Activated CD4-positive, alpha-beta T cell treated with anti-CD3 and anti-CD28 coated beads for 36 hours (primary cell): ENCODE measurements at places on chromosomes 6 and 20. TPM values are rescaled to one million over a fixed set of nuclear protein-coding genes. Genes with fewer than 3 reads are reported as not detected.

The SLC32A1 gene
- total RNA-seq = not detected

DNA sequence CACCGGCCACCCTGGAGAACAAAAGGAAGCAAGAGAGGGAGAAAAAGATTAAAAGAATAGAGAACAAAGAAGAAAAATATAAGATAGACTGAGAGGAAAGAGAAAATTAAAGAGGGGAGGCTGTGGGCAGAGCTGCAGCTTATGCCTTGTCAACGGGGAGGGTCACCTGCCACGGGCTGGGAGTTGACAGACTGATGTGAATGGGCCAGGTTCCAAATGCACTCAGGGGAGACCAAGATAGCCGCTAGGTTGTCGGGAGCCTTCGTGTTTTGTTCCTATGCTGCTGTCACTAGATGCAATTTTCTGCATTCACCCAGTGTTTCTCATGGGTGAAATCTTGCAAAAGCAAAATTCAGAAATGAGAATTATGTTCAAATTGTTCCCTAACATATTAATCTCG lies 119.6 kb upstream of the MTHFD1L start:
- DNase-seq = no peak

The THEMIS gene
- total RNA-seq = 24.5 TPM

The NAA20 gene
- total RNA-seq = 58.6 TPM

GRCh38 chr6:159639721-159640120 lies 53.3 kb downstream of the SOD2 start:
- no peak for DNase-seq

DNA sequence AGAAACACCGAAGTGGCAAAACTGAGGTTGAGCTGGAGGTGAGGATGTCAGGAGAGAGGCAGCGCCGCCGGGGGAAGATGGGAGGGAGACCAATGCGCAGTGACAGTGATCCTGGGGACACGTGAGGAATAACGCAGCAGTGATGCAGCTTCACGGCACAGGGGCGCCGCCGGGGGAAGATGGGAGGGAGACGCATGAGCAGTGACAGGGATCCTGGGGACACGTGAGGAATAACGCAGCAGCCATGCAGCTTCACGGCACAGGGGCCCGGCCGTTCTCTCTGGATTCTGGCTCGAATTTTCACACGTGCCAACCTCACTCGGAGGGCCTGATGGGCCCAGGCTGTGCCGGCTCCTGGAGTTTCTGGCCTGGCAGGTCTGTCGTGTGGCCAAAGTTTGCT lies 94.7 kb downstream of the SMOC2 start:
- DNase-seq = no peak

DNA sequence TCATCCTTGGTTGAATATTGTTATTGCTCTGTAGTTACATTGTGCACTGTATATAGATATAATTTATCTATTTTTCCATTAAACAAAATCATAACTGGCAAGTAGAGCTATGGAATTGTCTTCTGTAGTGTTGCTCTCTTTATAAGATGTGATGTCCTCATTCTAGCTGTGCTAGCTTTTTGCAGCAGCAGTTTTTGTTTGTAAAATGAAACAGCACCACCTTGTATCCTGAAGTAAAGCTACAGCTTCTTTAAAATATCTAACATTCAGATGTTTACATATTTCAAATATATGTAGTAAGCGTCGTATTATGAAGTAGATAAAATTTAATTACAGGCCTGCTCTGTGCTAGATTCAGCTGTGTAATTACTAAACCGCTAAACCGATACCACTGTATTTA lies 328.8 kb upstream of the MANEA start:
- DNase-seq = no peak

GRCh38 chr20:18090044-18090443 lies 32.3 kb upstream of the OVOL2 start:
- no peak for DNase-seq

DNA sequence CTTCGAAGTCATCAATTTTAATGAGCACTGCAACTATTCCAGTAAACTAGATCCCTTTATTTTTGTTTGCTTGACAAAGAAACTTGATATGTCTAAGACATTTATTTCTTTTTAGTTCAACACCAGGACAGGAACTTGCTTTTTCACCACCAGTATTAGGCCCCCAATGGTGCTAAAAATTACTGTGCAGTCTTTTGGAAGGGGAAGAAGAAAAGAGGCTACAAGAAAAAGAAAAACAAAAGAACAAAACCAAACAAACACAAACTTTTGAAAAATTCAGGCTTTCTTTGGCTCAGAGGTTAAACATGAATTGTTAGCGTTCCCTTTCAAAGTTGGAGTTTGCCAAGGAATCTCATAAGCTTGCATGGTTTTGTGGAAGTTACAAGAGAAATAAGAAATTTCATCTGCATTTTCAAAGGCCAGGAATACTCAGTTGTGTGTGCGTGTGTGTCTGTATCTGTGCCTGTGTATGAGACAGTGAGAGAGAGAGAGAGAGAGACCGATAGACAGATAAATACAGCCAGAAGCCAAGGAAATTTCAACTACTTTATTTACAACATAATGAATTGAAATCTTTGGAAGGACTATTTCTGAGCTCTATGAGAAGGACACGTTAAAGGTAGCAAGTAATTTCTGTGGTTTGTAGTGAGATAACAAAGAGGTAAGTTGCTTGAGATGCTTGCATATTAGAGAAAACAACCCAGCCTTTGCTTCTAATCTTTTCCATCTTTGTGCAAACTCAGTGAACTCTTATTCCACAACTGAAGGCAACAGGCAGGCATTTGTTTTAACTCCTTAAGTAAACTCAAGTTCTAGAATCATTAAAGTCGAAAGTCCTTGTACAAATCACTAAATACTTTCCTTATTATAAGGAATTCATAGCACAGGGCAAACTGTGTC lies 171.0 kb upstream of the CITED2 start:
- no peak for DNase-seq

DNA sequence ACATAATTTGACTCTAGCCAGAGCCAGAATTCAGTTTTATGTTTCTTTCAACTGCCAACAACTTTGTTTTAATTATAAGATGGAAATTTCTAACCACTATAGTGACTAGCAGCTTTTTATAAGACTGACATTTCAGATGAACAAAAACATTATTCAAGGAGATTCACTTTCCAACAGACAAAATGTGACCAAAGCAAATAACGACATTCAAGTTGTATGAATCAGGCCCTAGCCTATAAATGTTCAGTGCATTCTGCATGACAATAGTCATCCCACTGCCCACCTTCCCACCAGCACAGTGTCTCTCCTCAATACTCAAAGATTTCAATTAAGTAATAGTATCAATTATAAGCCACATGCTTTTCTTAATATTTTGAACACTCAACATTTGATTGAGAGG lies 200.7 kb downstream of the KHDC1L start:
- DNase-seq = no peak

The ADAM33 gene
- total RNA-seq = not detected

The TTBK1 gene
- total RNA-seq = 0.40 TPM

The EDEM2 gene
- total RNA-seq = 18.2 TPM

- no peak for DNase-seq
Measured at GRCh38 chr6:89564752-89565427, 73.7 kb downstream of the LYRM2 start.

DNA sequence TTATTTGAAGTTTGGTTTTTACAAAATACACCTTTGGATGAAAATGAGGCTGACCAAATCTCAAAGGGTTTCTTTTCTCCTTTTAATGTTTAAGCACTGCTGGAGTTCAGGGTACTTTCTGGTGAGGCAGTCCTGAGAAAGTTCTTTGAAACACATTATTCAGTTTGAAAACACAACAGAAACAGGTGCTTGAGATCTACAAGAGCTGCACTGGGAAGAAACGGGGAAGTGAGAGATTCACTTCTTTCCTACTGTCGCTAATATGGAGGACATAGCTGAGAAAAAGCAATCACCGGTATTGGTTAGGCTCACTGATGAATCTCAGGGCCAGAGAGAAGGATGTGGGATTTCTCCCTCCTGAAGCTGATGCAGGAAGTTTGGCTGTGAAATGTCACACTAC lies 22.9 kb upstream of the TMEM170B start:
- DNase-seq = no peak

DNA sequence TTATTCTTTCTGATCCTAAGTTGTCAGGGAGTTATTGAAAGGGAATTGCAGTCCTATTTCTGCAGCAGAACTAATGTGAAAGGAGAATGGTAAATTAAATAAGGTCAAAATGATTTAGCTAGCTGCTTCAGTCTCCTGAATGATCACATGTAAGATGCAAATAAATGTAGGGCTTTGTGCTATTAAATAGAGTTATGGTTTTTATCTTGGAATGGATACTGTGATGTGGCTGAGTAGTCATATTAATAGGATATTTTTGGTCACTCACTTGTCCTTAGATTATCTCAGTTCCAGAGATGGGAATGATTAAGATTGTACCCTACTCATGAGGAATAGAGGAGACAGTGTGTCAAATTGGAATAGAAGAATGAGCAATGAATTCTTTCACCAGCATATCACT lies 129.6 kb downstream of the PLCB4 start:
- no peak for DNase-seq

- DNase-seq = no peak
Measured at GRCh38 chr6:91711518-91711917, 1124.6 kb upstream of the MAP3K7 start.

DNA sequence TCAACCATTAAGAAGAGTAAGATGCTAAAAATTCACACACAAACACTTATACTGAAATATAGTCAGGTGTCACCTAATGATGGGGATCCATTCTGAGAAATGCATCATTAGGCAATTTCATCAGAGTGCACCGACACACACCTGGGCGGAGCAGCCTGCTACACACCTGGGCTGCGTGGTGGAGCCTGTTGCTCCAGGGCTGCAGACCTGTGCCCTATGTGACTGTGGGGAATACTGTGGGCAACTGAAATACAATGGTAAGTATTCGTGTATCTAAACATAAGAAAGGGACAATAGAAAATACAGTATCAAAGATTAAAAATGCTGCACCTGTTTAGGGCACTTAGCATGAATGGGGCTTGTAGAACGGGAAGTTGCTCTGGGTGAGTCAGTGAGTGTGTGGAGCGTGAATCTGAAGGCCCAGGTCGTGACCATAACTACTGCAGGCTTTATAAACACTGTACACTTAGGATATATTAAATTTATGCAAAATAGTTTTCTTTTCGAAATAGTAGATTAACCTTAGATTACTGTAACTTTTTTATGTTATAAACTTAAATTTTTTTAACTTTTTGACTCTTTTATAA lies 124.4 kb upstream of the AFDN start:
- no peak for DNase-seq

GRCh38 chr20:62662422-62662821 lies 20.1 kb downstream of the SLCO4A1 start:
- DNase-seq = no peak

GRCh38 chr20:46546298-46546697 lies 4.2 kb downstream of the OCSTAMP start:
- no peak for DNase-seq

- DNase-seq = no peak
Measured at GRCh38 chr6:132933090-132933489, 118.7 kb downstream of the RPS12 start.

- no peak for DNase-seq
Measured at GRCh38 chr6:126824226-126824625, 294.2 kb upstream of the RSPO3 start.

DNA sequence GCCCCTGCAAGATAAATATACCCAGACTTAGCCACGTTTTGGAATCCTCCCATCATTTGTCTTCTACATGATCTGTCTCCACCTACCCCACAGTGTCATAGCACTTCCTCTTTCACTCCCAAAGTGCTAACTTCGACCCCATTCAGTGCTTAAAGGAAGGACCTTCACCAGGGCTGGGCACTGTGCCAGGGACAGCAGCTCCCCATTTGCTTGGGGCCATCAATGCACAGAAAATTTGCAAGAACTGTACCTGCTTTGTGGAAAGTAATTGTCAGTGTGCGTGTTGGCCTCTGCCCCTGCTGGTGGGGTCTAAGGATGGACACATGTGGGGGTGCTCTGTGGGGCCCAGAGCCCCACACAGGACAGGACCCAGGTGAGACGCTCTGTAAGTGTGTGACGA lies 5.2 kb upstream of the BPIFA2 start:
- DNase-seq = no peak

DNA sequence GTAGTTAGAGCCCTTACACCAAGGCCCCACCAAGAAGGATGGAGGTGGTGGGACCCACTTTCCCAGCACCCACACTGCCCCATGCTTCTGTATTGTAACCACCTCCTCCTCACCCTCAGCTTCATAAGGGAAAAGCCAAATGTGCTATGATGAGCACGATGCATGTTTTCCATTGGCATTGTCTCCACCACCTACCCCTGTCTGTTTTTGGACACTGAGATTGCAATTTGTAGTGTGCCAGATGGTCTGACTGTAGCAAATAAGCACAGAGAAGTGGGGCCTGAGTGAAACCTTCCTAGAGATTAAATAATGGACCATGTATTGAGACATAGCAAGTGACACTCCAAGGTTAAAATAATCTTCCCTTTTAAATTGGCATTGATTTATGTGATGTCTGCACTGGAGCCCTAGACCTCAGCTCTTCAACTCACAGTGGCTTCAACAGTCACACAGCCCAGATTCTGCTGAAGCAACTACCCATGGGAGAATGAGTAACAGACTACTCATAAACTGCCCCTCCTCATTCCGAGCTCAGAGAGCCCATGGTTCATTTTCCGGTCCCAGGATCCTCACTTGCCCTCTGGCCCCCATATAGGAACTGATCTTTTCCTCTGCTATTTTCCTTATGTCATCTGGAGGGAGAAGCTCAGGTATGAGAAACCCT lies 177.9 kb downstream of the COL9A1 start:
- DNase-seq = no peak

DNA sequence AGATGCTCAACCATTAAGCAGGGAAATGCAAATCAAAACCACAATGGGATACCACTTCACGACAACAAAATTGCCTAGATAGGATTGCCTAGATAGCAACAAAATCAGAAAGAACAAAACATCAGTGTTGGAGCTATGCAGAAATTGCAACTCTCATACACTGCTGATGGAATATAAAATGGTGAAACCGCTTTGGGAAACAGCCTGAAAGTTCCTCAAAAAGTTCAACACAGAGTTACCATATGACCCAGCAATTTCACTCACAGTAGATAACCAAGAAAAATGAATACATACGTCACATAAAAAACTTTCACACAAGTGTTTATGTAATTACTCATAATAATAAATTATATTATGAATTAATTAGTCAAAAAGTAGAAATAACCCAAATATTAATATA lies 78.3 kb downstream of the MAFB start:
- DNase-seq = no peak

The NOX3 gene
- total RNA-seq = not detected

GRCh38 chr6:35176301-35177024 lies 35.3 kb upstream of the TCP11 start:
- DNase-seq = no peak

- no peak for DNase-seq
Measured at GRCh38 chr6:47749757-47750156, 32.1 kb upstream of the OPN5 start.

The POPDC3 gene
- total RNA-seq = not detected

DNA sequence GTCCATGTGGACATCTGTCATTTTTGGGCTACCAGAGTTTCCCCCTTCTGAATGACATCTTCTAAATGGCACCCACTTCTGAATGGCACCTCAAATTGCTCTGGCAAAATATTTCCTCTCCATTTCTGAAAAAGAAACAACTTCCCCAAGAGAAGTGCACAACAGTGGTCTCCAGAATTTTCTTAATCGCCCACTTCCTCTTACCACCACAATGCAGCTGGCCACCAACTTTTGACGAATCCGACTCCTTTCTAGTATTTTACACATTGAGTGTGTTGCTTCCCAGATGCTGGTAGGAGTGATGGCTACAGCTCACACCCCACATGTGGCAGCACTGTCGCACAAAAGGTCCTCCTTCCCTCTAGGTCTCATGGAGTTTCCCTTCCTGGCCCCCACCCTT lies 216.1 kb downstream of the FOXA2 start:
- no peak for DNase-seq

- no peak for DNase-seq
Measured at GRCh38 chr20:53253668-53254067, 281.5 kb downstream of the TSHZ2 start.

GRCh38 chr6:43943099-43943766 lies 173.2 kb downstream of the VEGFA start:
- no peak for DNase-seq
